ENCODE measurements at places on chromosomes 6 and 20.

DNA sequence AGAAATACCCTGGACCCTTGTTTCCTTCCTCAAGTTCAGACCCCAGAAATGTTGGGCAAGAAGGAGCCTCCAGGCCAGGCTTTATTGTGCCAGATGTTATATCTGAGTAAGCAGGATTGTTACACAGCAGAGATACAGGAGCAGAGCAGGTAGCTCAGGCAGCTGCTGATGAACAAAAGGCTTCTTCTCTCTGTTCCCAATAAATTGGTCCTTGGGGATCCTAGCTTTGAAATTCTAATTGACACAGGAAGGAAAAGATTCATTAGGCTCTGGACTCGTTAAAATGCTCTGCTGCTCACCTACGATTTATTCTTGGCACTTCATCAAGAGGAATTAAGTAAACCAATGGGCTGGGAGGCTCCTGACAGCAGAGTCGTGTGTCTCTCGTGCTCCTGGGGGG lies 54.2 kb downstream of the RALY start:
- DNase-seq: no peak

- no peak for DNase-seq
These were observed 30.6 kb downstream of the YTHDF1 start for GRCh38 chr20:63185215-63185796.

DNA sequence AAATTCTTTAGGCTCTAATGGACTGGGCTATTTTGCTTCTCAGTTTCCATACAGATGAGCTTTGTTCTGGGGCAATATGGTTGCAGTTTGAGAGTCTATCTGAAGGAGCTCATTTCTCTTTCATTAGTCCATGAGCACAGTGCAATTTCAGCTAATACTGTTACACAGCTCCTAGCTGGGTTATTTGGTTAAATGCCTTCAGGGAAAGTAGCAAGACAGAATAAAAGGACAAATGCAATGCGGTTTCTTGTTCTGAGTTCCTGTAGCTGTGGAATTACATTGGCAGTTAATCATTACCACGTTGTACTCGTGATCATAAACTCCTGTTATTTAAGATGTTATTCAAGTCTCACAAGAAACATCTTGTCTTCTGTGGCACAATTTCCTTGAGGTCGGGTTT lies 127.7 kb downstream of the BFSP1 start:
- DNase-seq: no peak

DNA sequence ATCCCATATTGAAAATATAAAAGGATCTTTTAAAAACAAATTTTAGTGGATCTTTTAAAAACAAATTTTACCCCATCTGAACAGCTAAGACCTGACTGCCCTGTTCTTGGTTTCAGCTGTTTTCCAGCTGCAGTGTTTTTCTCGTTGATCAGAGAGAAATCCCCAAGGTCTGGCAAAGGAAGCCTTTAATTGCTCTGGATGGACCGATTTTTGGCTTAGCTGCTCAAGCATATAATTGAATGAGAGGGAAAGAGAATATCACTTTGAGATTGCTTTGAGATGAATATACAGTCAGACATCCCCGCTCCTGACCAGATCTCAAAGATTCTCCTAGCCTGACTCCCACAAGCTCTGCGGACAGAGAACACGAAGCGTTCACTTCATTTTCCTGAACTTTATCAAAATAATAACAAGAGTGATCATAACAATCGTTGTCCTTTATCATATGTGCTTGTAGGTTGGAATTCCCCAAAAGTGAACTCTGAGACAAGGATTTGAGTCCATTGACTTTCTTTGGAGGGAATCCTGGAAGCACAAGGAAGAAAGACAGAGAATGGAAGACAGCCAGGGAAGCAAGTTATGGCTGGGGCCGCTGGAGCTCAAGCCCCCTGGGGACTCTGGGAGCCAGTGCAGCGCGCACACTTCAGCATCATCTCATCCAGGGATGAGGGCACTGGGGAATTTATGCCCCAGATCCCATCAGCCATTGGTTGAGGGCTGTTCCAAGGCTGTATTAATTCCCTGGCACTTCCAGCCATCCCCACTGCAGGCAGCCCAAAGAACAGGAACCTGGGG lies 101.3 kb downstream of the SNX5 start:
- DNase-seq: no peak

- DNase-seq: no peak
These were observed 31.3 kb downstream of the STX11 start for GRCh38 chr6:144181639-144182038.

- no peak for DNase-seq
These were observed 3.6 kb downstream of the DOP1A start for GRCh38 chr6:83071023-83071422.

- DNase-seq: no peak
These were observed 342.8 kb downstream of the KIF16B start for GRCh38 chr20:16230402-16230801.

- no peak for DNase-seq
These were observed 162.0 kb downstream of the GRM4 start for GRCh38 chr6:33983721-33984465.

DNA sequence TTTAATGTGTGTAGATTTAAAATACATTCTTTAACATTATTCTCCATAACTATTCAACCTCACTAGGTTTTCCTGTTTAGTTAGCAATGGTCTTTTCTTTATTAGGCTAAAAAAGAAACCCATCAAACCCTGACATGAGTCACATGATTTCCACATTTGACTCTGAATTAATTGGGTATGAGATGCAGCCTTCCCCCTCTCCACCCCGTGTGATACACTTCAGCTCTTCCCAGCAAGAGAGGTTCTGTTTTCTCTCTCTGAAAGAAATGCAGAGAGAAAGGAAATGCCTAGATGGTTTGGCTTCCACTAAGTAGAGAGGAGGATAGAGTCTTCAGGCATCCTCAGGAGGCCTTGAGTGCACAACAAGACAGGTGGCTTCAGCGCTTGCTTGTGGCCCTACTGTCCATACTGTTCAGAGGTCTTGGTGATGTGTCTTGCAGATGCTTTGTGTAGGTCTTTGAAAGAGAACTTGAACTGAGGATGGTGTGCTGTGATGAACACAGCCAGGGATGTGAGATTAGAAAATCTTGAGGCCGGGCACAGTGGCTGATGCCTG lies 17.3 kb downstream of the FARS2 start:
- no peak for DNase-seq

Measured in omental fat pad (tissue), 4 donors.